ENCODE measurements at places on chromosomes 6 and 20.

- DNase-seq, result no peak
These were observed 1.2 kb downstream of the PLAGL1 start for GRCh38 chr6:144006736-144007477.

DNA sequence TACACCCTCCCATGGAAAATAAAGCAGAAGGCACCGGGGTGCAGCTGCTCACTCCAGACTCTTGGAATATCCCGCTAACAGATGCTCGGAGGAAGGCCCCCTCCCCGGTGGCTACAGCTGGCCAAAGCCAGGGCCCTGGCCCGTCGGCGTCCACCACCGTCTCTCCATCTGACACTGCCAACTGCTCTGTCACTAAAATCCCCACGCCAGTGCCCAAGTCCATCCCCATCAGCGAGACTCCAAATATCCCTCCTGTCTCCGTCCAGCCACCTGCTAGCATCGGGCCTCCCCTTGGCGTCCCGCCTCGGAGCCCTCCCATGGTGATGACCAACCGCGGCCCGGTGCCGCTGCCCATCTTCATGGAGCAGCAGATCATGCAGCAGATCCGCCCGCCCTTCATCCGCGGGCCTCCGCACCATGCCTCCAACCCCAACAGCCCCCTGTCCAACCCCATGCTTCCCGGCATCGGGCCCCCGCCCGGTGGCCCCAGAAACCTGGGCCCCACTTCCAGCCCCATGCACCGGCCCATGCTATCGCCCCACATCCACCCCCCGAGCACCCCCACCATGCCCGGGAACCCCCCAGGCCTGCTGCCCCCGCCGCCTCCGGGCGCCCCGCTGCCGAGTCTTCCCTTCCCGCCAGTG is 143.9 kb downstream of the SOBP start:
- DNase-seq, result no peak

- no peak for DNase-seq
These were observed 45.1 kb upstream of the FAM83D start for GRCh38 chr20:38880952-38881735.

- DNase-seq, result no peak
These were observed 267.1 kb upstream of the BTBD3 start for GRCh38 chr20:11650566-11650965.

DNA sequence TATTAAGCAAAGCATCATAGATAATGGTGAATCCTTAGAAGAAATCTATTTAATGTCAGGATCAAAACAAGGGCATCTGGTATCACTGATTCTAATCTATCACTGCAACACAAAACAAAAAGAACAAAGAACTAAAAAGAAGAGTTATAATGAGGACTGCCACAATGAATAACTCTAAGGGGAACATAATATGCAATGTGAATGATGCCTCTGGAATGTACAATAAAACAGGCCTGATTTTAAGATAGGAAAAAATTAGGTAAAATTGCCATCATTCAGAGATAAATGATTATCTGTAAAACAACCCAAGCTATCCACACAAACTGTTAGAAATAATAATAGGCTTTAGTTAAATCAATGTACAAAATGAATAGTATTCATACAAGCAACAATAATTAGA is 936.7 kb upstream of the CITED2 start:
- DNase-seq, result no peak

DNA sequence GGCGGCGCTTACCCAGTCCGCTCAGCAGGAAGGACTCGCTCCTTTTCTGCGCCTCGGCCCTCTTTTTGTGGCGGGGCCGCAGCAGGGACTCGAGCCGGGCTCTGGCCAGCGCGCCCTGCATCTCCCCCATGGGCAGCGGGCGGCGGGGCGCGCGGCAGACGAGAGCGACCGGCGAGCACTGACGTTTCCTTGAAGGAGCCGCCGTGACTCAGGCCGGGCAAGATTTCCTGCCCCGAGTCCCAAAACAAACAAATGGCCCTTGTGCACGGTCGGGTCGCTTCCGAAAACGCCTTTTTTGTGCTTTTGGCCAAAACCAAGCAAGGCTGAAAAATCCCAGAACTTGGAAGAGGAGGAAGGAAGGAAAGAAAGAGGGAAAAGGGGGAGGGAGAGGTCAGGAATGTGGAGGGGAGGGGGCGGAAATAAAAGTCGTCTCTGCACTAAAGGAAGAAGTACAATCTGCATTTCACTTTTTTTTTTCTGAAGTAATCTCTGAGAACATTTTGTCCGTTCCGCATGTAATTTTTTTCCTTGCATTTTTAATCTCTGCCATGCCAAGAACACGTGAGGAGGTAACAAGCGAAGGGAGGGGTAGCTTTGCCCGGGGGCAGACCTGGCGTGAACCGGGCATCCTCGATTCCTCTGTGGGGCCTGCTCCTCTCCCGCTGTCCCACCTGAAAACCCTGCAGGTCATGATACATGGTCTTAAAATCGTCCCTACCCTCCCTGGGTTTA is 123.3 kb upstream of the SLC2A12 start:
- peak; percentile 47 for DNase-seq

- no peak for DNase-seq
These were observed 201.4 kb upstream of the SOX4 start for GRCh38 chr6:21392177-21392576.

GRCh38 chr6:14189074-14189473 is 71.5 kb downstream of the CD83 start:
- DNase-seq, result no peak

DNA sequence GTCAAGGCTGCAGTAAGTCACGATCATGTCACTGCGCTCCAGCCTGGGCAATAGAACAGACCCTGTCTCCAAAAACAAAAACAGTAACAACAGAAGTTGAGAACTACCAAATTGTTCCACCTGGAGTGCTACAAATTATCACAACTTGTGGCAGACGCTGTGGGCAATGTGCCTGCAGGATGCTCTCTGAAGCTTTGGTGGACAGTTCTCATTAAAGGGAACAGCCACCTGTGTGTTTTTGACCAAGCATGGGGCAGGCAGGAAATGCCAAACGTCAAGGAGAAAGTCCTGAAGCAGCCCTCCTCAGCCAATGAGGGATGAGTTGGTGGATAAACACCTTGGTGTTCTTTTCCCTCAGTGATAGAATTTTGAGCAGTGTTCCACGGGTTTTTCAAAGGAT is 15.8 kb downstream of the COX4I2 start:
- no peak for DNase-seq
